T1000 (cell line): ENCODE measurements at places on chromosomes 13 and 19.
A peak's percentile ranks its signal among the peaks of the same experiment; 100 is the strongest.

DNA sequence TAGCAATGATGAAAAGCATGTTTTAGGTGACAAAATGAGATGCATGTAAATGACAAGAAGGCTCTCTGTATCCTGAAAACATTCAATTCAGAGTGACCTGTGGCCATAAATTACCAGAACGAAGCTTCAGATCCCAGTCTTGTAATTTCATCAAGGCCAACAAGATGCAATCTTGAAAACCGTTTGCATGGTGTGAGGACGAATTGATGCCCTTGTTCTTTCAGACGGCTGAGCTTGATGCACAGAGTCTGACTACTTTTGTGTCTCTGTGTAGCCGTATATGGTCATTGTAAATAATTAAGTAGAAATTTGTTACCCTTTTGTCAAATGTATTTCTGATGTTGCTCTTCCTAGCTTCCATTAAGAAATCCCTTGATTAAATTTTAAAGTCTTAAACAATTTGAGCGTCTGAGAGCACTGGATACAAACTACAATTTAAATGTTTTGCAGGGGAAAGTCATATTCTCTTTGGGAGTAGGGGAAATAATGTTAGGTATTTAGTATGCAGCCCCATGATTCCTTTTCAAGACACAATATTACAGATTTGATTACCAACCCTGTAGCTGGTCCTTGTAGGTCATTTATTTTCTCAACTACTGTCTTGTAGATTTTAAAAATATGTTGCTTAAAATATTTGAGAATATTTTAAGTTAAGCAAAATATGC is 125.8 kb upstream of the PCDH9 start:
- no peak for DNase-seq

GRCh38 chr19:56504581-56504980 is 3.1 kb upstream of the ZNF471 start:
- no peak for DNase-seq

DNA sequence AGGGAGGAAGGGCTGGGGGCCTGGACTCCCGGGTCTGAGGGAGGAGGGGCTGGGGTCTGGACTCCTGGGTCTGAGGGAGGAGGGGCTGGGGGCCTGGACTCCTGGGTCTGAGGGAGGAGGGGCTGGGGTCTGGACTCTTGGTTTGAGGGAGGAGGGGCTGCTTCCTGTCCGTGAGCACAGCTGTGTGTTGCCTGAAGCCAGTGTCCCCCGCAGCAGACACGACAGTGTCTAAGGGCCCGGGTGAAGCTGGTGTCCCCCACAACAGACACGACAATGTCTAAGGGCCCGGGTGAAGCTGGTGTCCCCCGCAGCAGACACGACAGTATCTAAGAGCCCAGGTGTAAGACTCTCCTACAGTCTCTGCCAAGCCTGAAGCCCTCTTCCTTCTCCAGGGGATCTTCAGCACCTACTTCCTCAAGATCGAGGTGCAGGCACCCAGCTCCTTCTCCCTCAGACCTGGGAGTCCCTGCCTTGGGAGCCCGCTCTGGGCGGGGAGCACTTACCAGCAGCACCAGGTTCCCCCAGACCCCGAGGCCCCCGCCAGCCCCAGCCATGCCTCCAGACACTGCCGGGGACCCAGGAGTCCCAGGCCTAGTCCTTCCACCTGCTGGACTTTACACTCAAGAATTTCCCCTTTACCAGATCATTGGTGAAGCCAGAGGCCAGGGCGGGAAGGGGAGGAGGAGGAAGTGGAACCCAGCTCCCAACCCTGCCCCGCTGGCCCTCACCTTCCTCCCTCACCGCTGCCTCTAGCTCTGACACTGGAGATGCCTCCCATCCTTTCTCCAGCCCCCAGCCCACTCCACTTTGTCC is at the start of gene PTPRH:
PTPRH (minus strand) TSS at position 622 of the 813 bp plus-strand sequence; CDS start at position 554, 68 bp downstream.
- DNase-seq, result peak; percentile 50

GRCh38 chr19:46972311-46972710 is 47.3 kb upstream of the NPAS1 start:
- no peak for DNase-seq

- DNase-seq, result no peak
These were observed 16.0 kb downstream of the FGF9 start for GRCh38 chr13:21686751-21687391.

DNA sequence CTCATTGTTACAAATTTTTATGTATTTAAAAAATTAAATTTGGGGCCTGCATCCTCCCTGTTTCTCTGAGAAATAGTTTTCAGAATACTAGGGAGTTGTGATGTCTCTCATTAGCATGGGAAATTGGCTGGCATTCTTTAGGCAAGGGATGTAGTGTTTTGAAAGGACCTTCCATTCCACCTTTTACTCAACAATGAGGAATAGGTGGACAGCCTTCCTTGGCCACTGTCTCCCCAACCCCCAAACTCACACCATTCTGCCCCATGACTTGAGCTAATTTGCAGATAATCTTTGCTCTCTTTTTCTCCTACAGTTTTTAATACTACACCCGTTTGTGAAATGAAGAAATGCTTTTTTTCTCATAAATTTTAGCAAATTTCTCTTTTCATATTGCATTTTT is 244.6 kb upstream of the SPRY2 start:
- no peak for DNase-seq

DNA sequence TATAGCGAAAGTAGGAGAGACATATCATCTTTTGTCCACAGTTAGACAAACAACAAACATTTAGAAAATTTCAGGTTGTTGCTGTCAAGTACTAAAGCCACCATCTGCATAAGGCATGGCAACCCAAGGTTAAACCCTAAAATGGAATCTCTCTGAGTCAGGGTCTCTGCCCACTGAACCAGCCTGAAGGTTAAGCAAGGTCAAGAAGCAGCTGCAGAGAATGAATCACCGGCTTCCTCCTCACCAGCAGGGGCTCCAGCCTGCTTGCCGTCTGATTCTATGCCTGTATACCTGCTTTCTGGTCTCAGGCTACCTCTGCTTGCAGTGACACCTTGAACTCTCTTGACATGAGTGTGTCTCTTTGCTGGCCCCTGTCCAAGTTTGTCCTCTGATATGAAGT is 726.2 kb upstream of the SGCG start:
- DNase-seq, result no peak
